ENCODE measurements at places on chromosomes 4 and X. TPM values are rescaled to one million over a fixed set of nuclear protein-coding genes. Genes with fewer than 3 reads are reported as not detected.
A peak's percentile ranks its signal among the peaks of the same experiment; 100 is the strongest.

DNA sequence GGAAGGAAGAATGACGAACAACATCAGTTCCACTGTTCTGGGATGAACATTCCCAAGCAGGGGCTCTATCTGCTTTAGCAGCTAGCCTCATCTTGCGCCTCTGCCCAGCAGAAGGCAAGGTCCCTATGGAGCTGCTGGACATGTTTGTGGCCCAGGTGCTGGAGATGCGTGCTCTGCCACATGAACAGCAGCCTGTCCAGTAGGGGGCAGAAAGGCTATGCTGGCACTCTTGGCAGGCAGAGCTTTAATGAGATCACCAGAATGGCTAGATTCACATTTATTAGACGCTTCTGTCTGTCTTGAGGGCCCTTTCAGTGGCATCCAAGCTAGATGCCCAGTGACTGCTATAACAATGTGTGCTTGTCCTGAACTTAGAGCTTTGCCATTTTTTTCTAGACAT lies 1826.0 kb downstream of the STIM2 start:
- DNase-seq: no peak

MAGEC2 gene
- polyA plus RNA-seq: not detected

RBM47 gene
- polyA plus RNA-seq: 26.6 TPM

DNA sequence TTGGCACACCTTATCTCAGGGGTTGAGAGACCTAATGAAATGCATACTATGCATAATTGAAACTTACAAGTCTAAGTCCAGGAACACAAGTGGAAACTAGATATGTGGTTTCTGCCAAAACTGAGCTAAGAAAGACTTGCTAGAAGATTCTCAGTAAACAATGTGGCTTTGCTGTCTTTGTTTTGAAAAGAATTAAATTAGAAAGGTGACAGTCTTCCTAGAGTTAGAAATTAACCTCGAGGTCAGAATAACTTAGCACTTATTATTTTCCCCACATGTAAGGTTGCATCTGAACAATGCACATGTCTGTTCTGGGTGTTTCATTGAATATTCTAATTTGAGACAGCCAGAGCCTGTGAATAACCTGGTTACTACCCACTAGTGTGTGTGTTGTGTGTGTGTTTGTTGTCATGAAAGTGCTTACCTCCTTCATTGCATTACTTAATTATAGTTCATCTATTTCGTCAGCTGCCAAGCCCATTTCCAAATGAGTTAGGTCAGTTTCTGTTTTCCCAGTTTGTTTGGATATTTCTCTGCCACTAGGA lies 1.5 kb downstream of the EREG start:
- DNase-seq: no peak

PRPS1 gene
- polyA plus RNA-seq: 44.0 TPM

- peak; percentile 26 for DNase-seq
These were observed 18.3 kb downstream of the NOA1 start for GRCh38 chr4:56959100-56959499.

SERPINA7 gene
- polyA plus RNA-seq: not detected

DNA sequence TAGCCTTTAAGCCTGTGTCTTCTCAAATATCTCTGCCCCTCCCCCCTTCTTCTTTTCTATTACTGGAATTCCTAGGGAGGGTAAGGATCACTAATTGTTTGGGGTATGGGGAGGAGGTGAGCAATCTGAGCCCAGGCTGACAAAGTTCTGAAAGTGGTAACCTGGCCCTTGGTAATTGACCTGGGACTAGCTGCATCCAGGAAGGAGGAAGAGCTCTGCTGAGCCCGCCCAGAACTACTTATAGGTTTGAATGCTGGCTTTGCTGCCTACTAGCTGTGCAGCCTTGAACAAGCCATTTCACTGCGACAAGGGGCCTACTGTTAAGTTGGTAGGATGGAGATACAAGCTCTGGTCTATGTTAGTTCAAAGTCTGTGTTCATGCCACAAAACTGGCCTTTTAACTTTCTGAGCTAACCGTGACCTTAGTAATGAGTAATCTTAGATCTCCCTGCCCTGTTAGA lies 37.8 kb downstream of the DGKK start:
- no peak for DNase-seq

DNA sequence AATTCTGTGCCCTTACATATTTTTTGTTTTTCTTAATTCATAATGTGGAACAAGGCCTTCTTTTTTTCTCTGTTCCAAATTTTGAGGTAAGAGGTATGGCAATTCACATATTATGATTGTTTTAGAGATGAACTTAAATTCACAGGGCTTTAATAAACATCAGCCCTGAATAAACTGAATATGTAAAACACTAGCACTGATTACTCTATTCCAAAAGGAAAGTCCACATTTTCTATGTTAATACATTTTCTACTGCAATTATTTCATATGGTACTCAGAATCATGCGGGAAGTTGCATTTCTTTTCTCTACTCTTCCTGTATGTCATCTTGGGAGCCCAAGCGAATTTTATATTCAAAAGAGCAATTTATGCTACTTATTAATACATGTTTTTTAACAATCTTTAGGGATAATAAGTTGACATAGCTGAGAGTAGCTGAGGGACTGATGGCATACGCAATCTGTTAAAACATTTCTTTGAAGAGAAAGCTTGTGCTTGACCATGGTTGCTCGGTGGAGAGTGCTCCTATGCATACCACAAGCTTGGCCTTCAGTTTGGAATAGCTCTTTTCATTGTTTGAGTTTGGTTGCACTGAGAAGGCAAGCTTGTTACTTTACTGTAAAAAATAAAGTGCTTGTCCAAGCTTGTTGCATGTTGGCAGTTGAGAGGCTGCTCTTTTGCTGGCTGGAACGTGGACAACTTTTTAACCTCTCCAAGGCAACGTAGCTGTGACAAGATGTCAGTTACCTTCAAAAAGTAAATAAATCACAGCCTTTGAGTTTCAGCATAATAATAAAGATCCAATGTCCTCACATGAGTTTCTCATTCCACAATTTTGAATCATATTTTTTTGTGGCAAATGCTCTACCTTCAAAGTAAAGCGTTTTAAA lies 196.3 kb upstream of the SPRY1 start:
- DNase-seq: no peak

SH3D19 gene
- polyA plus RNA-seq: 41.0 TPM

SLC6A14 gene
- 0.21 TPM for polyA plus RNA-seq

CDX4 gene
- polyA plus RNA-seq: not detected

- no peak for DNase-seq
These were observed 25.0 kb downstream of the UTP14A start for GRCh38 chrX:129930941-129931410.

- no peak for DNase-seq
These were observed 433 bp downstream of the MMAA start for GRCh38 chr4:145619639-145619996.

DNA sequence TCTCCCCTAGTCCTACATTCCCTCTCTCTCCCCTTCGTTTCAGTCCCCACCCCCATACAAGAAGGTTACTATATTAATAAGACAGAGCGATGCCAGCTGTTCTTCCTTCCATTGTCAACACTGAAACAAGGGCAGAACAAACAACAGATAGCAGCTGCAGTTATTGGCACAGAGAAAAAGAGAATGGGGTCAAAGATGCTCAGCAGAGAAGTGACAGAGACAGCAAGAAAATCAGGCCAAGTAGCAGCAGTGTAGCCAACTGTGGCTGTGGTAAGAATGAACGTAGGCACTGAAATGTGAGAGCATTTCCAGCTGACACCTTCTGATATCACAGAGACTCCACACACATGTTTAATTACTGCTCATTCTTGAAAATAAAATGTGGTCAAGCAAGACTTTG lies 641.8 kb downstream of the FSTL5 start:
- peak; percentile 7 for DNase-seq

DNA sequence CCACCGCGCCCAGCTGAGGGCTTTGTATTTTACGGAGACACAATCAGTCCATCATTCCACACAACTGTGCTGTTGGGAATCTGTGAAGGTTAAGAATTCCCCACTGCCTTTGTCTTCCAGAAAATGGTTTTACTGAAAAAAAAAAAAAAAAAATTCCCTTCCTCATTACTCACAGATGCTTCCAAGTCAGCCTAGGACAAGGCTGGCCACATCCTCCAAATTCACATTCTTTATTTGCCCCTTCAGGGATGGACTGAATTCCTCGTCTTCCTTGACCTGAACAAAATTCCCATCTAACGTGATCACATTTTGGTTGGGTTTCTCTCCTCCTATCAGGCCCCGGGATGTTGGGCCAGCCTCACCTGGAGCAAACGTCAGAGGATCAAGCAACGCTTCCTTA lies 130.3 kb downstream of the DHRSX start:
- no peak for DNase-seq

- peak; percentile 6 for DNase-seq
These were observed 103.3 kb upstream of the TLR3 start for GRCh38 chr4:185965426-185966384.

- DNase-seq: no peak
These were observed 13.8 kb downstream of the PGRMC1 start for GRCh38 chrX:119249891-119250290.

GPR82 gene
- polyA plus RNA-seq: 0.26 TPM

DNA sequence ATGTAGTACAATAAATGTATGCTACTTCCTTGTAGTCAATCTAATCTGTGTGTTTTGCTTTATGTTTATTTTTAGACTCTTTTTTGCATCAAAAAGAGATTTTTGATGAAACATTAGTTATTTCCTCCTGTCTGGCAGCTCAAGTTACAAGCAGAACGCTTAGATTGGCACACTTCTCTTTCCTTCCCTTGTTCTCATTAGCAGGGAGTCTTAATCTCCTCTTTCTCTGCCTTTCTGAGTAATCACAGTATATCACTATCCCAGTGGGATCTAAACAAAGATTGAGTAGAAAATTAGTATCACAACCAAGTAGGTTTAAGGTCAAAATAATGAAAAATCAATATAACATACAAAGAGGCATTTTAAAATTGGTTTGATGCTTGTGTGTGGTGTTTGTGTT lies 1192.6 kb downstream of the C4orf33 start:
- DNase-seq: no peak

- no peak for DNase-seq
These were observed 137.4 kb downstream of the FRYL start for GRCh38 chr4:48642421-48643374.

DNA sequence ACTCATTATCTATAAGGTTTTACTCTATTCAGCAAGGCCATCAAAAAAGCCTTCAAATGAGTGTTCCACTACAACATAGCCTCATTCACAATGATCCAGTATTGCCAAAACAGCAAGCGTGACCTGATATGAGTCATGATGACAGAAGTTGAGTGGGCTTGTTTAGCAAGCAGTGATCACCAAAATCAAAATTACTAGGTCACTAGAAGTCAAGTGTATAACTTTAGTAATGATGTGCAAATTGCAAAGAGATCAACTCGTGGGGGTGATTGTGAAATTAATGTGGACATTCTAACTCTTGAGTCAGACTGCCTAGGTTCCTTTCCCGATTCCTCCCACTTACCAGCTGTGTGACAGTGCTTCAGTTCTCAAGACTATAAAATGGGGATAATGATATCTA lies 124.5 kb downstream of the CHM start:
- peak; percentile 20 for DNase-seq

DNA sequence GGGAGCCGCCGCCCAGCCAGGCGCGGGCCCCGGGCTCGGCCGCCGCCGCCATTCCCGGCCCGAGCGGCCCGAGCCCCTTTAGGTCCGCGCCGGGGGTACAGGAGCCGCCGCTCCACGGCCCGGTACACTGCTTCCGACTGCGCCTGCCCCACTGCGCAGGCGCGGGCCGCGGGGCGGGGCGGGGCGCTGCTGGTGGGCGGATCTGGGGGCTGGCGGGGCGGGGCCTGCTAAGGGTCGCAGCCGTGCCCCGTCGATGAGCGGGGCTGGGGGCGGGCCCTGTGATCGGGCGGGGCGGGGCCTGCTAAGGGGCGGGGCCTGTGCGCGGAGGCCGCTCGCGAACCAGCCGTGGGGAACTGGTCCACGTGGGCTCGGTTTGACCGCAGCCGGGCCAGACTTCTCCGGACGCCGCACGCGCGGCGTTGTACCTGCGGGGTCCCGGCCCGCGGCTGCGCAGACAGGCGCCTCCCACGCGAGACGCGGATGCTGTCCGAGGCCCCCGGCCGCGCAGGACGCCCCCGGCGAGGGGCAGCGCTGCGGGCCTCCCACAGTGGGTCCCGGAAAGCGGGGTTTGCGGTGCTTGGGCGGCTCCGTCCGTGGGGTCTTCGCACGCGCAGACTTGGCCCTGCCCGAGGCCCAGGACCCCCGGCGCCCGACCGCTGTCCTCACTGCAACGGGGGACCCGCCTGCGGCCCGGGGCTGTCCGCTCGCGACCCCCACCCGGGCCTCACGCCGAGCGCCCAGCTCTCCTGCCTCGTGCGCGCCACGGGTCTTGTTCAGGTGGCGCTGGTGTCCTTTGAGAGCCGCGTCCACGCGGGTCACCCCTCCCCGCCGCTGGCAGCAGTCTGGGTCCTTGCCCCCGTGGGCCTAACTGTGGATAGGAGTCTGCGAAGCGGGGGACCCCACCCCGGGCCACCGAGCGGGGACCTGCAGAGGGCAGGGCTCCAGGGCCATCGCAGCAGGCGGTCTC lies at the start of gene DGKQ:
DGKQ (minus strand) TSS at position 139 of the 967 bp plus-strand sequence; CDS start at position 52, 87 bp downstream.
- peak; percentile 62 for DNase-seq

- no peak for DNase-seq
These were observed 63.2 kb upstream of the NOCT start for GRCh38 chr4:138952411-138952810.

- peak; percentile 5 for DNase-seq
These were observed 14.7 kb upstream of the SEC24D start for GRCh38 chr4:118850488-118851173.

DNA sequence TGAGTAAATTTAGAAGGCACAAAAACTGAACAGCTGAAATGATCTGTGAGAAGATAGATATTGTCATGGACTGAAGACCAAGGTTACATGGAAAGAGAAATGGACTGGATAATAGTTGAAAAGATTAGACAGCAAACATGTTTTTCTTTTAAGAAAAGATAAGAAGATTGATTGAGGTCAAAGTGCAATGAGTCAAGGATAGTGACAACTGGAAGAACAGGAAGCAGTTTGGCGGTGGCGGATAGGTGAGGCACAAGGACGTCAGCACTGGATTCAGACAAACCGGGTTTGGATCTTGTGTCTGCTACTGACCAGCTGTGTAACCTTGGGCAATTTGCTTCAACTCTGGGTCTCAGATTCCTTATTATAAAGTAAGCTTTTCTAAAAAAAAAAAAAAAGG lies 2.0 kb upstream of the HPGD start:
- DNase-seq: no peak

PRR32 gene
- polyA plus RNA-seq: not detected

- no peak for DNase-seq
These were observed 174.7 kb downstream of the UGT8 start for GRCh38 chr4:114773339-114773738.

- DNase-seq: peak; percentile 18
These were observed 17.8 kb downstream of the ZNF81 start for GRCh38 chrX:47854474-47854873.

VCX gene
- polyA plus RNA-seq: not detected

NPY5R gene
- 0.10 TPM for polyA plus RNA-seq

- no peak for DNase-seq
These were observed 29.0 kb upstream of the INPP4B start for GRCh38 chr4:142875117-142875516.

DNA sequence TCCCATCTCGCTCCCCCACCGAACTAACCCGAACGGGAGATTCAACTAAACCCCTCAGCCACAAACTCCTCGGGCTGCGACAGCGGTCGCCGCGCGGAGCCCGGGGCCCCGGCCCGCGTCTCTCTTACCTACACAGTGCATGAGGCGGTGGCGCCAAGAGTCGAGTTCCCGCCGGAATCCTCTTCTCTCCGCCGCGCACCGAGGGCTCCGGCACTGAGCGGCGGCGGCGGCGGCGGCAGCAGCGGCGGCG lies 160 bp downstream of the LCORL start:
- no peak for DNase-seq

GRCh38 chr4:97917115-97917514 lies 226.2 kb downstream of the STPG2 start:
- DNase-seq: no peak

All from right lung (tissue), 10 donors.